Stimulated activated CD4-positive, alpha-beta T cell treated with anti-CD3 and anti-CD28 coated beads, Interleukin-12 subunit alpha, Interleukin-12 subunit beta, amount 100 ng/mL, for 48 hours (primary cell): ENCODE measurements at places on chromosomes 3 and 15.

- no peak for DNase-seq
Measured at GRCh38 chr3:155217591-155217990, 75.9 kb downstream of the STRIT1 start.

DNA sequence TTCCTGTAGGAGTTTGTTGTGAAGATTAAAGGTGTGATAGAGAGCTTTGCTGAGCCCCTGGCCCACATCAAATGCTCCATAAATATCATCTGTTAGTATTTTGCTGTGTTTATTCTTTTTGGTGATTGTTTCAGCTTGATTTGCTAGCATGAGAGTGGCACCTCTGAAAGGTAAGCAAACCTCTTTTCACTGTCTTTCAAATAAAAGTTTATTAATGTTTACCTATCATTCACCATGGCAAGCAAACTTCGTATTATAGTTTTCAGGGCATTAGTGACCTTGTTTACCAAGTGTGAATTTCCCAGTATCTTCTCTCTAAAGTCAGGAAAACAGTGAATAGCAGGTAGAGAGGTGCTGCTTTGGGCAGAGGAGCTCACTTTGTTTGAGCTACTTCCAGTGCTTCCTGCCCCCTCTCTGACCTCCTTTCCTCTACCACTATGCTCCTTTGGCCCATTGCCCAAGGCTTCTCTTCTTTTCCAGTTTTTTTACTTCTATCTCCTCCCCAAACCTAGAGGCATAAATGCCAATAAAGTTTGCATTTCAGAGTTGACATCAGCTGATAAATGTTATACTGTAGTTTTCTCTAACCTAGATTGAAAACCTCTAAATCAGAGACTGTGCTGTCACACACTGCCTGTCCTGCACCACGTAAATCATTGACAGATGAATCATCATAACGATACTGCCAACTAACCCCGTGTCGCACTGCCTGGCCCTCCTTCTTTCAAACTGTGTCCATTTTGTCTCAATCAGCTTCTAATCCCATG, 569.0 kb downstream of the TUSC7 start:
- no peak for DNase-seq

GRCh38 chr15:41870689-41871081, 23.2 kb downstream of the SPTBN5 start:
- peak; percentile 62 for DNase-seq

DNA sequence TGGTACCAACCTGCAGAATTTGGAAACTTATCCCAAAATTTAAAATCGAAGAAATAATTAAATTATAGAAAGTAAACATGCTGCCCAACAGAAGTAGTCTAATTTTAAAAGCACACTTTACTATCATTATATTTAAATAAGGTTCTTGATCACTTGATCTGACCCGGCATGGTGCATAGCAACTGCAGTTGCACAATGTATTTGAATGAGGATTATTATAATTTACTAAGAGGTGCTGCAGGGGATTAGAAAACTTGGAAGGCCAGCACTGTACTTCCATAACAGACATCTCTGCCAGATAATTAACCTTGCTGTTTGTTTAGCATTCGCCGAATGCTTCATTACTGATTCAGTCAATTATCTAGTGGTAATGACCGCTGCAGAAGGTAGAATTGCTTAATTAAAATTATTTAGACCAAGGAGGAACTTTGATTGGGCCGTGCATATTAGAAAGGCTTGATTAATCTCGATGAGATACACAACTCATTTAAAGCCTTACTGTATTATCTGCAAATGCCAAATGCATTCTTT, 971.6 kb downstream of the ZPLD1 start:
- DNase-seq: no peak

- no peak for DNase-seq
Measured at GRCh38 chr3:124019291-124019690, 27.4 kb upstream of the ROPN1 start.

GRCh38 chr3:125059488-125060245, 3.9 kb upstream of the HEG1 start:
- DNase-seq: no peak

- no peak for DNase-seq
Measured at GRCh38 chr15:52144656-52145178, 32.1 kb upstream of the BCL2L10 start.

GRCh38 chr15:99399061-99399460, 147.8 kb downstream of the LRRC28 start:
- DNase-seq: no peak
